ENCODE measurements at places on chromosomes 3 and 15.
A peak's percentile ranks its signal among the peaks of the same experiment; 100 is the strongest.

DNA sequence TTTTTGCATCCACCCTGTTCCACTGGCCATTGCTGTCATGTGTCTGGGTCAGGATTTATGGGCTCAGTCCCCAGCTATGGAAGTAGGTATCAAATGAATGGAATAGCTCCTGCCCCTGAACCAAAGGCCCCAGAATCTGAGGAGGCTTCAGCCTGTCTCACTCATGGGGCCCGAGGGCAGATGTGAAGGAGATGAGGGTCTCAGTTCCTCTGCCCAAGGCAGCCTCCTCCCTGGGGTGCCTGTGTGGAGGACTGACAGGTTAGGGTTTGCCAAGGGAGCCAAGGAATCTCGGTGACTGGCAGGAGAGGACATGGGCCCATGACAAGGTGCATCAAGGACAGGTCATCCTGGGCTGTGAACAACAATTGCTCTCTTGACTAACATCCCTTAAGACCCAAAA, 70.4 kb downstream of the CPN2 start:
- no peak for DNase-seq

DNA sequence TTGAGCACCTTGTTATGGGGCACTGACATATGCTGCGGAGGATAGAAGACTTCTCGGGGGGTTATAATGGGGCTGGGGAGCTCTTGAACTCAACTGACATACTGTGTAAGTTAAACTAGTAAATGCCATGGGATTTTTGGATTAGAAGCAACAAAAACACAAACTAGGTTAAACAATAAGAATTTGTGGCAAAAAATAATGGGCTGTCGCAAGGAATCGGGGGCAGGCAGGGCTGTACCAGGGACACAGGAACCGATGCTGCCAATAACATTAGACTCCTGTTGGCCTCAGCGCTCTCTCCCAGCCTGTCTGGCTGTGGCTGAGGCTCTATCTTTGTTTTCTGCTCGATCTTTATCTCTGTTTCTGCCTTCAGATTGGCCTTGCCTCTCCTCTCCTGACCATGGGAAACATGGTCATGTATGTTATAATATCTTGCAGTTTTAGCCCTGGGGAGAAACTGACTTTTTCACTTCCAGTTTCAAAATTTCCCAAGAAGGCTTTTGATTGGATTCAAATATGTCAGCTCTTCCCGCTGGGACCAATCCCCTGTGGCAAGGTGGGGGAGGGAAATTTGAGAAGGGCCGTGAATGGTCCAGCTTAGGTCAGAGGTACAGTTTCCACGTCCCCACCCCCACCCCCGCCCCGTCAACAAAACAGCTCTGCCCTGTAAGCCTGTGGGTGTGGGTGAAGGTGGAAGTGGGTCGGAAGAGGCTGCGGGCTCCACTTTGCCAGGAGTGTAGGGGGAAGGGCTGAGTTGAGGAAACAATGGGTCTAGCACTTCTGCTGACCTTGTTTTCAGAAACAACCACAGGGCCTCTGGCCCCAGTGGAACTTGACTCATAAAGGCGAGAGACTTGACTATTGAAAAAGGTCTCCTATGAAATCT, 161.1 kb upstream of the TBL1XR1 start:
- DNase-seq: no peak

DNA sequence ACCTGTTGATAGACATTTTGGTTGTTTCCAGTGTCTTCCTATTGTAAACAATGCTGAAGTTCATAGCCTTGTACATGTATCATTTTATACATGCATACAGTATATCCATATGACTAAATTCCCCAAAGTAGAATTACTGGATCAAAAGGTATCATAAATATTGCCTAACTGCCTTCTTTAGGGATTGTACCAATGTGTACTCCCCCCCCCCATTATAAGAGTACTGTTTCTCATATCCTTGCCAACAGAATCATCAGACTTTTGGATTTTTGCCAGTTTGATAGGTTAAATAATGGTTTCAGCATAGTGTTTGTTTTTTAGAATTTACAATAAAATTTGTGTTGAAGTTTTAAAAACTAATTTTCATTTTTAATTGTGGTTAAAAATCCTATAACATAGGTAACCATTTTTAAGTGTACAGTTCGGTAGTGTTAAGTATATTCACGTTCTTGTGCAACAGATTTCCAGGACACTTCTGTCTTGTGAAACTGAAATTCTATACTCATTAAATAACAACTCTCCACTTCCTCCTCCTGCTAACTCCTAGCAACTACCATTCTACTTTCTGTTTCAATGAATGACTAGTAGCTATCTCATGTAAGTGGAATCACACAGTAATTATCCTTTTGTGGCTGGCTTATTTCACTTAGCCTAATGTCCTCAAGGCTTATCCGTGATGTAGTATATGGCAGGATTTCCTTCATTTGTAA, 30.8 kb upstream of the MAP3K13 start:
- peak; percentile 81 for DNase-seq

GRCh38 chr3:70517124-70517890, 204.9 kb upstream of the MDFIC2 start:
- DNase-seq: no peak

GRCh38 chr3:112767177-112767576, 79.5 kb downstream of the CD200R1L start:
- DNase-seq: no peak

- no peak for DNase-seq
Observed at GRCh38 chr3:167184511-167184910, 195.6 kb downstream of the ZBBX start.

GRCh38 chr3:30761374-30761773, 133.1 kb downstream of the GADL1 start:
- no peak for DNase-seq

GRCh38 chr3:50167069-50167840, 12.1 kb downstream of the SEMA3F start:
- DNase-seq: no peak

DNA sequence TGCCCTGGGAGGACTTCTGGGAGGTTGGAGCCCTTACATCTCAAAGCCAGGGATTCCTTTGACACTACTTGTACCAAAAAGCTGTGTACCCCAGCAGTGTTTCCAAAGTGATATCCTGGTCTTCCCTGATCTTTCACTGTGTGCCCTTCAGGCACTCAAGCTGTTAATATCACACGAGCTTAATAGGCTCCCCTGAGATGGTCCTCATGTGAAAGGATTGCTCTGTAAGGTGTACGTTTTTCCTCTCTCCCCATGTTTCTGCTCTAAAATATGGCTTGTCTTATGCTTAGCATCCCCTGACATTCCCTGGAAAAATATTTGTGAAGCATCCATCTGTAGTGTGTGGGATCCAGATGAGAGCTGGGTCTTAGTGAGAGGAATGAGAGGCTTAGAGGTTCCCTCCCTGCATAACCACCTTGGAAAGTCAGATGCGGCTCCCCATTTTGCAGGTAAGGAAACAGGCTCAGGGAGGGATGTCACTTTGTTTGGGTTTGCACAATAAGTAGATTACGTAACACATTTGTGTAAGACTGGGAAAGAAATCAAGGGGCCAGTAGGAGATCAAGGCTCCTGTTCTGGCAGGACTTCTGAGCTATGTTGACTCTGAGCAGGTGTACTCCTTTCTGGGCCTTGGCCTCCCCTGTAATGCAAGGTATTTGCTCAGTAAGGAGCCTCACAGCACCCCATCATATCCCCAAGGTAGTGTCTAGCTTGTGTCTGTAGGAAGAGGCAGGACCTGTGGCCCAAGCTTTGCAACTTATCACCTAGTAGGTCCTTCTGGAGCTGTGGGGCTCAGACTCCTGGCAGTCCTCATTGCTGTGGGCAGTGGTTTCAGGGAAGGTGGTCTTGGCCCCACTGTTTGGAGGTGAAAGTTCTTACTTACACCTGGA, 667 bp upstream of the ACOX2 start:
- no peak for DNase-seq

- no peak for DNase-seq
Observed at GRCh38 chr3:178041931-178042330, 494.3 kb upstream of the KCNMB2 start.

GRCh38 chr3:107629566-107629965, 106.8 kb downstream of the BBX start:
- DNase-seq: no peak

DNA sequence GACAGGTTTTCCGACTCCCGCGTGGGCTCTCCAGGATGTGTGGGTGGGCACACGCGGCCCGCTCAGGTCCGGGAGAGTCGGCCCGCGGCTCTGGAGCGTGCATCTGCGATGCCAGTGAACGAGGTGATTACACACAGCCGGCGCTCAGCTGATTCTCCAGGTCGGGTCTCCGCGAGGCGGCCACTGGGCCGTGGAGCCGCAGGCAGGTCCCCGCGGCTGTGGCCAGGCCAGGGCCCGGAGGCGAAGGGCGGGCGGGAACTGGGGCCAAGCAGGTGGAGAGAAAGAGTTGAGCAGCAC, 13.2 kb downstream of the PAK6 start:
- DNase-seq: no peak

DNA sequence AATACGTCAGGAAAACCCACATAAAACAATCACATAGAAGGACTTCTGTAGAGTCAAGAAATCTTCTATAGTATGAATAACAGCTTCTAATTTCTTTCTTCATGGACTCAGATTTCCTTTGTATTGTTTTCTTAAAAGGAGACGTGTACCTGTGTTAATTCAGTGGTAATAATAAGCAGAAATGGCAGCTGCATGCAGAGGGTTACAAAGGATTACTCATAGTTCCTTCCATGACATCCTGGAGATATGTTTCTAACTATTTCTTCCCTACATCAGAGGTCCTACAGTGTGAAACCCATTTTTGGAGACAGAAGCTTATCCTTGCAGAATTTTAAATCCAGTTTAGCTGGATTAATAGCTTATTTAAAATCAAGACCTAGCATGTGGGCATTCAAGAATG, 36.1 kb downstream of the FBXL22 start:
- DNase-seq: no peak

DNA sequence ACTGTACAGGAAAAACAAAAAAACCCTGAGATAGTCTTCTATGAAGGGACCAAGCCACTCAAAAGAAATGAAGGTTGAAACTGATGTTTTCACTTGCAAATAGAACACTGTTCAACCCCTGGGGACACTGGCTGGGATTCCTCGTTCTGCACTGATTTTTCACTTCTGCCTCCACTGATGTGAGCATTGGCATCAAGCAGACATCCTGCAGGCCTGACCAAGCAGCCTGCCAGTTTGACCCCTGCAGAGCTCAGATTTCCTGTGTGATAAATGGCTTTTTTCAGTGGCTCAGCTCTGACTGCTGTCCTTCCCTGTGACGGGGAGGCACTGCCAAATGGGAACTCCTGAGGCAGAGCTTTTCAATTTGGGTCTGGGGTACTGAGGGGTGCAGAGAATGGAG, 50.0 kb downstream of the RASGRP1 start:
- DNase-seq: no peak

DNA sequence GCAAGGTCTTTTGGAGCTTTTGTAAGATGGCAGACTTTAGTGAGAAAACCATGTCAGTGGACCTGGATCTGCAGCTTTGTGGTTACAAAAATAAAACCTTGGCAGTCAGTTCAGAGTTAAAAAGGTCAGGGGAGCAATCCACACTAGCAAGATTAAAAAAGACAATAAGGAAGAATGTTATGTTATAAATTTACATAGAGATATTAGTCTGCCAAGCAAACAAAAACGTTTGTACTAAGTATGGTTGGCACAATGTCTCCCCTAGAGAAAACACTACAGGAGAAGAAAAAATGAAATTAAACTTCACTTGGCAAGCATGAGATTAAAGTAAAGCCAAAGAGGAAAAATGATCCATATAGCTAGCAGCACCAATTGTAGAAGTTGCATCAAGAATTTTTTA, 205.0 kb downstream of the LSAMP start:
- DNase-seq: no peak

DNA sequence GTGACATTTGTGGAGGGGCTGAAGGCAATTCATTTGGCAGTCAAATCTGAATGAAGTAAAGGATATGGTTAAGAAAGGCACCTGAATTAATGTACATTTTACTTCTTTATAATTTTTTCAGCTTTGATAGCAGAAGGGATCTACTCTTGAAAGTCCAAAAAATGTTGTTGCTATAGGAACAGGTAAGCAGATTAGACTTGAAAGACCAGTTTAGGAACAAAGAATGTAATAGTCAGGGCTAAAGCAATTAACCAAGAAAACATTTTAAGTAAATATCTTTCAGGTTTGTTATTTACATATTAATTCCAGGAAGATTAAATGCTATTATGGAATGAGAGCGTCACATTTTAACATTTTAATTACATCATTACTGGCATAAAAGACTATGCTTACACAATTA, 1.1 kb downstream of the ATP13A4 start:
- no peak for DNase-seq

GRCh38 chr3:172511783-172512762, 11.2 kb downstream of the TNFSF10 start:
- DNase-seq: no peak

GRCh38 chr3:21795152-21795837, 44.3 kb upstream of the ZNF385D start:
- no peak for DNase-seq

GRCh38 chr3:105904678-105905284, 36.0 kb upstream of the CBLB start:
- DNase-seq: no peak

DNA sequence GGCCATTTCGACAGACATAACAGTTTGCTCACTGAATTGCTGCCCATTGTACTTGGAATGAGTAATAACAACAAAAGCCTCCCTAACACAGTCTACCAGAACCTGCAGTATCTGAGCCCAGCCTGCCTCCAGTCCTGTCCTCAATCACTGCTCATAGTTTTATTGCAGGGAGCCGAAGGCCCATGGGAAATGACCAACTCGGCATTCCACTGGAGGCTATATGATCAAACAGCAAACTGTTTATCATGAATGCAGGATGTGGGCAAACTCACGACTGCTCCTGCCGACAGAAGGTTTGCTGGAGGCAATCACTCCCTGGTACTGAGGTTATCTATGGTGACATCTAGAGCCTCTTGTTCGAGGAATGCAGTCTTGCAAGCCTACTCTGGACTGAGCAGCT, 46.3 kb downstream of the LSM3 start:
- DNase-seq: no peak

DNA sequence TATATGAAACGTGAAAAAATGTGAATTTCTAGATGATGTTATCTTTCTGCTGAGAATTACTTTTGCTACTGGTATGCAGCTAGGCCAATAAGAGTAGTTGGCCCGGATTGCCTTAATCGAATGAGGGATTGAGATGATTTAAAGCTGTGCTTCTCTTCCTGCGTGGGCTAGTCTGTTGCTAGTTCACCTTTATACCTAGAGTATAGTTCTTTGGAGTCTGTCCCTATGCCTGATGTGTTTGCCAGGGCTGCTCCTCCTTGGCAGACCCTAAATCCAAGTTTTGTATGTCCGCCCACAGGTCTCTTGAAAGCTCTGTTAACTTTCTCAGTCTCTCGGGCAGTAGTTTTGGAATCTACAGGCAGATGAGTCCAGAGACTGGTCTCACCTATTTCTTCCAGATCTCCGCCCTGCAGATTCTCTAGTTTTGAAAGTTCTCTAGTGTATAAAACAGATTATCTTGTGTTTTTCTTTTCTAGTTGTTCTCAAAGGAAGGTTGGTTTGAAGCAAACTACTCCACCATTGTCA, 64.9 kb downstream of the MEF2A start:
- no peak for DNase-seq

DNA sequence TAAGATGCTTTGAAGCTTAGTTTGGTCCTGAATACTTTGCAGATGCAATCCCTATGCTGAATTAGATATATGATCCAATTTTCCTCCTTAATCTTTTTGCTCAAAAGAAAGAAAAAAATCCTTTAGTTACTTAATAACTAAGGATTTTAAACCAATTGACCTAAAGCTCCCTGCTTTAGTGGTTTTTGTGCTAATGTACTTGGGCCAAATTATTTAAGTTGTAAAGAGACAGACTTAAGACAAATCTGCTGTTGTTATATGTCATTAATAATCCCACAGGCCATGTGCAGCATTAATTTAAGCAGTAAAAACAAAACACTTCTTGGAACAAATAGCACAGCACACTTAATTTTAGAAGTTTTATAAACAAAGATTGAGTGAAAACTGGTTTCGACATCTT, 776.1 kb upstream of the SEMA6D start:
- no peak for DNase-seq

- DNase-seq: no peak
Observed at GRCh38 chr3:130894130-130894985, 474 bp downstream of the ATP2C1 start.
